ENCODE measurements at places on chromosomes 3 and 15.

DNA sequence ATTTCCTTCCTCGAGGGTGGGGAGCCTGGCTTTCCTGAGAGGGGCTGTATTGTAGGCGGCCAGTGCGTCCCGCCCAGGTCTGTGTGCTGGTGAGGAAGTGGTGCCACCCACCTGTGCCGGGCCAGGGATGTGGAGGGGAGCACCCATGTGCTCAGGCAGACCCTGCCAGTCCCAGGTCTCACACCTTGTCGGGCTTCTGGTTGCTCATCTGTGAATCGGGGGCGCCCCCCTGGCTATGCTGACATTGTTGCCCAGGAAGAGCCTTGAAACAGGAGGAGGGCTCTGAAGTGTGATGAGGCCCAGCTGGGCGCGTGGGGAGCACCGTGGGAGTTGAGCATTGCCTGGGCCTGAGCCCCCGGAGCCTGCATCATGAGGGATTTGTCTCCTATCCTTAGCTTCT, 4.8 kb downstream of the FBLN2 start:
- DNase-seq, result no peak

DNA sequence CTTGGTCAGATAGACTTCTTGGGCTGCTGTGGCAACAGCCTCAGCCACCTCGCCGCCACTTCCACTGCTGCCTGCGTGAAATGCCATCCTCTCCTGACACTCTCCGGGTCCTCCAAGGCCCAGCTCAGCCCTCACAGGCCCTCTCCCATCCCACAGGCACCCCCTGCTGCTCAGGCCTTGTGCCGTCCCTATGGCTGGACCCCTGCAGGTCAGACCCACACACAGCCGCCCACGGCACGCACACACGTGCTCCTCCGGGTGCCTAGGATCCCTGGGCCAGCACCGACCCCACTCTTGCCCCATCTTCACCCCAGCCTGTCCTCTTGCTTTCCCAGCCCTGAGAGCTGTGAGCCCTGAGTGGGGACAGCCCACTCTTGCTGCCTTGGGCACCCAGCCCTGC, 19.7 kb downstream of the CFAP100 start:
- DNase-seq, result peak; percentile 14

GRCh38 chr15:68578980-68579935, at the start of gene CORO2B:
TSS of gene CORO2B (plus strand) at chr15:68578993. CDS start at chr15:68579263, 270 bp downstream.
- DNase-seq, result no peak

DNA sequence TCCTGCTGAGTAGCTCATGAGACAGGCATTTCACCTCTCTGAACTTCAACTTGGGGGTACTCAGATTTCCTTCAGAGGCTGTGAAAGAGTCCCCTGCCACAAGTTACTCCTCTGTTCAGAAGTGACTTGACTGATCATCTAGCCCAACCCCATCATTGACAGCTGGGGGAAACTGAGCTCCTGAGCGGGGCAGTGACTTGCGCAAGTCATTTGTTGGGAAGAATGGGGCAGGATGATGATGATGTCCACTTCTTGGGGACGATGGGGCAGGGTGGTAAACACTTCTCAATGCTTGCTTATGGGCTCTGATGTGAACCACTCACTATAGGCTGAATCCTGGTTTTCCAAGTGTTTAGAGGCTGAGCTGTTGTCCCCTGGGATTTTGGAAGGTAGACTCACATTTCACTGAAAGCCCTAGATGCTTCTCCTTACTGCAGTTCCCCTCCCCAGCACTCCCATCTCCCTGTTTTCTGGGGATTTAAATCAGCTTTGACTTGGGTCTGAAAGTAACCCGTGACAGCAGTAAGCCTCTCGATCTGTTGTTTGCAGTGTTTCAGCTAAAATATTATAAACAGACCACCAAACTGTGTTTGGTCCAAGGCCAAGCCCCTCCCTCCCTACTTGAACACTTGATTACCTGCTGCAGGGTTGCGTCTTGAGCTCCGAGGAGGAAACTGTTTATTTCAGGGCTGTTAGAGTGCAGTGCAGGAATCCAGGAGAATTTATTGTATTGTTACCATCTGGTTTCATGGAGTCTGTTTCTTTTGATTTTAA, 25.1 kb downstream of the SMAD3 start:
- DNase-seq, result no peak

DNA sequence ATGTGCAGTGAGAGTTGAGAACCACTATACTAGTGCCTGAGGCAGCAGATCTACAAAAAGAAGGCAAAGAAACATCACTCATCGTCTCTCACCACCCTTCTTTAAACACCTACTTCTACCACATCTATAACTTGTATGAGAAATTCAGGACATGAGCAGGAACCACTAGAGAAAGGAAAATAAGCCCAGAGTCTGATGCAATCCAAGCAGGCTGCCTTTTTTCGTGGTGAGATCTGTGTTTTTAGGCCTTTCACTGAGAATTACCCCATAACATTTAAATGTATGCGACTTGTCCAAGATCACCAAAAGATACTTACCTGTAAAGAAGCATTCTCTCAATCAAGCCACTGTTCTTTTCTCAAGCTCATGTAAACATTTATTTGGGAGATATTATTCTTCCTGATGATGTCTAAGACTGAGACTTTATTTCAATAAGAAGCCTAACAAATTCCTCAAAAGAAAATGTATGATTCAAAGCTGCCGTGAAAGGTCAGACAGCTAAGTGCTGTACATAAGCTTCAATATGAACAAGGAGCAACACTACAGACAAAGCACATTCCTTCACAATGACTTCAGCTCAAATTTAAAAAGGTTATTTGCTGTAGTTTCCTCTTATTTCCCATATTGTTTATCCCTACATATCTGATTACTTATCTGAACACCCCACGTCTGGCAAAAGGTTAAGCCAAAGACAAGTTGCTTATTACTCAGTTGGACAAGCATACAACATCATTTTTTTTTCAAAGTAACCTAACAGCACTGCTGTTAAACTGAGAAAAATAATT, 16.5 kb downstream of the SPICE1 start:
- no peak for DNase-seq
